ENCODE measurements at places on chromosomes 3 and 15.

GRCh38 chr15:92098869-92099268 lies 245.4 kb downstream of the SLCO3A1 start:
- DNase-seq, result no peak

DNA sequence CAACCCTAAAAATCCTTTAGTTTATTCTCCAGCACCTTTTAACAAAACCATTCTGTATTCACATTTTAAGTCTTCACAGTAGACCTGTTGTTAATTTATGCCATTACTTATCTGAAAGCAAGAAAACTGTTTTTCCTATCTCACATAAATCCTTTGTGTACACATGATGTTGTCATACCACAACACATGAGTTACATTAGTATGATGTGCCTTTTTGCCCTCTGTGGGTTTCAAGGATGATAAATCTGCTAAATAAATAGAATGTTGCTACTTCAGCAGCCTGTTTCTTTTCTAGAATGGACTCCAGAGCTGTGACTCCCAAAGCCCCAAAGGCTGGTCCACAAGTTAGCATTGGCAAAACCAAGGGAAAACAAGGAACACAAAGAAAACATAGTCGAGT lies 151.6 kb downstream of the SERPINI1 start:
- no peak for DNase-seq

- DNase-seq, result no peak
Observed at GRCh38 chr3:68402235-68402918, 530.0 kb downstream of the TAFA4 start.

- peak; percentile 60 for DNase-seq
Observed at GRCh38 chr3:42539871-42540714, 37.6 kb downstream of the VIPR1 start.

DNA sequence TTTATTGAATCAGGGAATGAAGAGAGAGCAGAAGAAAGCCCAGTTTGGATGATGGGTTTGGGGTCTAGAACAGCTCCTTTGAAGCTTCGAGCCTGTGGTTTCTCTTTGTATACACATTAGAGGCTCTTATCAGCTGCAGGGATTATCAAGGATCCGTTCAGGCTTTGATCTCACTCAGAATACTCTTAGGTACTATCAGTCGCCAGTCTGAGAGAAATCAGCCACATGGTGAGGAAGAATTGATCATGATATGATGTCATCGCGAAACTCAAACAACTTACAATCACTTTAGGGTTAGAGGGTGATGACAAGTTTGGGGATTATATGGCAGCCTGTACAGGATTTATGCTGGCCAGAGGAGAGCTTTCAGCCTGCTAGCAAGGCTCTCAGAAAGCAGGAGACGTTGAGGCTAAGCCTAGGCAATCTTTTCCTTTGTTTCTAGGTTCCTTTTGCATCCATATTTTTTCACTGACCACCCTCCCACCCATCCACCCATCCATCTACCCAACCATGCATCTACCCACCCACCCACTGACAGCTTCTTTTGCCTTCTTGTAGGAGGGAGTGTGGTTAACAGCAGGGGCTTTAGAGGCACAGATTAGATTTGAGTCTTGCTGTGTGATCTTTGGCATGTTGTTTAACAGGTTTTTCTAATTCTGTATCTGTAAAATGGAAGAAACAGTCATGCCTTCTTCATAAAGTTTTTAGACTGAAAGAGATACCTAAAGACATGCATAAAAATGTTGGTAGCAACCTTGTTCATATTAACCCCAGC lies 330.4 kb upstream of the LRRFIP2 start:
- no peak for DNase-seq

DNA sequence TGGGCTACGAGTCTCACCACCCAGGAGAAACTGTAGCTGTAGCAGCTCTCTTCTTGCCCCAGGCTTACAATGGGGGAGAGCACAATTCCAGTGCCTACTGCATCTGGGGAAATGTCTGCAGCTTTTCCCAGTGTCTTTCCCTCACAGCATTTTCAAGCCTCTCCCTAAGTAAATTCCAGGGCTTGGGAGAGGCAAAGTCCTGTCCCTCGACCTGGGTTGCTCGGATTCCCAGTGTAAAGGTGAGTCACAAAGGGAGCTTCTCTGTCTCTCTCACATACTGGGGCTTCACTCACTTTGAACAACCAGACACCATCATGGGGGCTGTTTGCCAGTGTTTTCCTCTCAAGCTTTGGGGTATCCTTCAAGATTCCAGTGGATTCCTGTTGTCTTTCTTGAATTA lies 689.4 kb upstream of the NAALADL2 start:
- no peak for DNase-seq

DNA sequence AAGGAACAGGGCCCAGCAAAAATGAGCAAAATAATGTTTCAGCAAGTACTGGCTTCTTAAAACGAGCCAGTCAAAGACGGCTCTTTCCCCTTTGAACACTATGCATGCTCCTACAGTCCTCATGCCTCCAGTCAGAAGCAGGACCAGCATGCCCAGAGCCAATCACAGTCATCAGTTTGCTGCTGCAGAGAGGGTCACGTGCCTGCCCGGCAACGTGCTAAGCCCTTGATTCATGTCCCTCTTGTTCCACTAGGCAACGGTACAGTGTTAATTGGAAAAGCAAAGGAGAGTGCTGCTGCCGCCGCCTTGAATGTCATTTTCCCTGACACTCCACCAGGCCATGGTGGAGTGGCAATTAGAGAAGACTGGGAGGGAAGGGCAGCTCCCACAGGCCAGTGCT lies 500.1 kb downstream of the OCA2 start:
- DNase-seq, result no peak

DNA sequence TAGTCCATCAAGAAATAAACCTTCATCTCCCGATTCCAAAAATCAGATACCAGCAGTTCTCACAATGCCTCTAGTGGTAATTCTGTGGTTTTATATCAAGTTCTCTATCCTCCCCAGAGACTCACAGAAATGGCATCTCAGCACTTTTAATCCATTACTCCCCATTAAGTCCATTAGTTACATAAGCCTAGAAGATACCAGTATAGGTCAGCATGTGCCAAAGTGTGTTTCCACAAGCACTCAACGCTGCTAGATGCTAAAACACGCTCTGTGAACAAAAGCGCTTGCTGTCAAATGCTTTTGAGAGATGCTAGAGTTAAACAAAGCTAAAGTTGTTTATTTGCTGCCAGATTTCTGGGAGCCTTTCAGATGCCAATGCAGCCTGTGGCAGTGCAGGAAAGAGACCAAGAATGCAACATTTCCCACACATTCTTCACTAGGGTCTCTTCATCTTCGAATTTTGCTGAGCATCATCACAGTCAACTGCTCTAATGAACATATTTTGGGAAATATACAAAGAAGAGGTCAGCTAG lies 918.8 kb upstream of the CFAP20DC start:
- no peak for DNase-seq

DNA sequence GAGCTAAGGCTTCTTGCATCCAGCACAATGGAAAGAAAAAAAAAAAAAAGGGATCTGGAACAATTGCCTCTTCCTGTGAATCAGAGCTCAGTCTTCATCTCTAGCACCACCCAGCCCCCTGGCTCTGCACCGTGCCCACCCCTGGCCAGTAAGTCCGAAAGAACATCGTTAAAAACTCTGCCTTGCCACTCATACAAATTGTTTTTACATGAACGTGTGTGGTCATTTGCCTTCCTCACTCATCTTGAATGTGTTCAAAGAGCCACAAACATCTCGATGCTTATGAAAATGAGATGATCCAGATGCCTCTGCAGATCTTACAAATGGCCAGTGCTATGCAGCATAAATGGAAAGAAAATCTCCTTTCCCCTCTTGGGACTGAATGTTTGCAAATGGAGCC lies 400.0 kb upstream of the PPP2R3A start:
- no peak for DNase-seq

DNA sequence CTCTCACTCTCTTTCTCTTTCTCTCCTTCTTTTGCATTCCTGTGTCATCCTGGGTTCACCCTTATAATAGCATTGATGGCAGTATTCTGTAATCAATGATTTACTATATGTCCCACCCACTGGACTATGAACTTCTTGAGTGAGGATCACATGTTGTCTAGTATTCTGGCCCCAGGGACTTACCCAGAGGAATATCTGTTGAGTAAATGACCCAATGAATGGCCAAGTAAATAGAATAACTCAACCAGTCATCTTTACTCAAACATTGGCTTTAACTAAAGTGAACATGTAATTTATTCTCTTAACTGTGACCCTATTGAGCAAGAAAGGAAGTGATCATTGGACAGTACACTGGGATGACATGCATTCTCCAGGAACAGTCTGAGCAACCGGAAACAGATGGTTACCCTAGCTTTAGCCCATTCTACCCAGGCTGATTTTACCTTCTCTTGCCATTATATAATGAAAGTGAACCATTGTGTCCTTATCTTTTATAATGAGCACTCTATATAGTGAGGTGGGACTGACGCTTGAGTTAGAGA lies 94.5 kb upstream of the SOX14 start:
- DNase-seq, result no peak

DNA sequence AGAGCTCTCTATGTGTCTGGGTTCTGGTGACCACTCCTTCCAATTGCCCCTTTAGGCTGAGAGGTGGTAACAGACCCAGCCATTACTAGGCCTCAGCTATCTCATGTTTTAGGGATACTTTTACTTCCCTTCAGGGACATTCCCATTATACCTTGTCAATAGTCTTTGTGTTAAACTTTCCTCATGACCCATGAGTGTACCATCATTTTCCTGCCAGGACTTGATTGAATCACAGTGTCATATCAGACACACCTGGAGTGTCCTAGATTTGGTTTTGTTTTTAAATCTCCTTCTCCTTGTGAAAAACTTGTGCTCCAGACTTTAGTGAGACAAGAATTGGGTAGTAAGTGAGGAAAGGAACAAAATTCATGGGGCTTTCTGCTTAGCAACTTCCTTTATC lies 136.6 kb downstream of the KCNAB1 start:
- DNase-seq, result no peak

DNA sequence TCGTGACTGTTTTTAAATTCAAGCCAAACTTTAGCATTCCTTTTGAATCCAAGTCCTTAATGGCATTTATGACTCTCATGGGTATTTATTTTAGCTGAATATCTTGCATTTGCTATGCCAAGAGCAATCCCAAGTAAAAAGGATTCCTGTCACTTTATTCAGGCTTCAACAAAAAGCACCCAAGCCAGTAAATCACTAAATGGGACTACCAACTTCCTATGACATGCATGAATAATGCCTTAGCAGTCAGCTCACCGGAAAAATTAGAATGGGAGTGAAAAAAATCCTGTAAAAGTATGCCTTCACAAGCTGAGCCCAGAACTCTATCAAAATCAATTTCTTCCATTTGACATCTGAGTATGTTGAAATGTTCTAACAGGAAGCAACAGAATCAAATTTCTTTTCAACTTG lies 1297.9 kb downstream of the ROBO2 start:
- DNase-seq, result no peak

DNA sequence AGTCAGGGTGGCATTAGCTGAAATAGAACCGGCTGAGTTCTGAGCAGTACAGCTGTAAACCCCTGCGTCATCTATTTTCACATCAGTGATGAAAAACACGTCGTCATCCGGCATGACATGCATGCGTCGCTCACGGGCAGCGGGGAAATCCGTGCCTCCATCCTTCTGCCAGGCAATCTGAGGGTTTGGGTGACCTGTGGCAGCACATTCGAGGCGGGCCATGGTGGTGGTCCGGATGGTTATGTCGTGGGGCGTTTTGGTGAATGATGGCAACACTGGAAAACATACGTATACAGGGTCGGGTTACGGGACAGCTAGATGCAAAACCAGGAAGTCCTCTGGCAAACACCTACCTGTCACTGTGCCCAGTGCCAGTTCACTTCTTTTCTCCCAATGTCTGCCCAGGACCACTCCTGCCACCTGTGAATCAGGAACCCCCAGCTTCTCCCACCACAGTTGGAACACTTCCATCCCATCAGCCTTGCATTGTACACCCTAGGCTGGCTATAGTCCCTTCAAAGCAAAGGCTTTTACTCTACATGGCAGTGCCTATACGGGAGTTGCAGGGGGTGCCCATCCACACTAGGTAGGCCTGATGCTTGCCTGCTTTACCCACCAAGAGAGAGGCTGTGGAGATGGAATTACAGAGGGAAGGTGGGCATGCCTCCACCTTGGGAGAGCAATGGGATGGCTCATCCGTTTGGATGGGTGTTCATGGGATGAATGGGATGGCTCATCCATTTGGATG lies 116.7 kb downstream of the LRIG1 start:
- DNase-seq, result no peak

Data from CD4-positive, alpha-beta T cell treated with Interleukin-6 at 100 ng/mL for 8 hours (primary cell).